Stimulated activated CD4-positive, alpha-beta T cell treated with anti-CD3 and anti-CD28 coated beads, Interleukin-2, amount 100 ng/mL, for 4 hours (primary cell): ENCODE measurements at places on chromosomes 4 and X.
A peak's percentile ranks its signal among the peaks of the same experiment; 100 is the strongest.

GRCh38 chr4:96092151-96092705, 252.3 kb downstream of the PDHA2 start:
- DNase-seq: no peak

DNA sequence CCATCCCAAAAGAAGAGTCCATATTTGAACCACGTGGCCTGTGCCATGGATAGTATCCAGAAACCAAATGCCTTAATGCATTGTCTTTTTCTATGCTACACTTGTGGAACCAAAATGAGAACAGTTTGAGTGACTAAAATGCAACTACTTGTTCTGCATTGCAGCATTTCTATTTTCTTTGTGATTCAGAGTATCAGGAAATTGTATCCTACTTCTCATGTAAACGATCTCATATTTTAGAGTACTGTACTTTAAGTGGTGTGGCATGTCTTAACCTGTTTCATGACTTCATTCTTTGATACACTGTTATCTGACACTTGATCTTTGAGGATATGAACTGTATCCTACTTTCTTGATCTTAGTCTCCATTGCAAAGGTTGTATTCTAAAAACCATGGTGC, 167.2 kb upstream of the WDR1 start:
- DNase-seq: no peak

GRCh38 chr4:184845367-184846021, 19.7 kb upstream of the ACSL1 start:
- DNase-seq: no peak

- DNase-seq: no peak
Measured at GRCh38 chr4:89245459-89245858, 62.1 kb downstream of the GPRIN3 start.

DNA sequence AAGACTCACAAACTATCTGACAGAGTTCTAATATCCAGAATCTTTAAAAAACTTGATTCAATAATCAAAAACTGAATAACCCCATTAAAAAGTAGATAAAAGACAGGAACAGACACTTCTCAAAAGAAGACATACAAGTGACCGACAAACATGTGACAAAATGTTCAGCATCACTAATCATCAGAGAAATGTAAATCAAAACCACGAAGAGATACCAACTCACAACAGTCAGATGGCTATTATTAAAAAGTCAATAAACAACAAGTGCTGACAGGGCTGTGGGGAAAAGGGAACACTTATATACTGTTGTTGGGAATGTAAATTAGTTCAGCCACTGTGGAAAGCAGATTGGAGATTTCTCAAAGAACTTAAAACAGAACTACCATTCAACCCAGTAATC, 138.1 kb upstream of the RASGEF1B start:
- DNase-seq: no peak

- DNase-seq: no peak
Measured at GRCh38 chrX:150355913-150356312, 7.2 kb upstream of the MAMLD1 start.

DNA sequence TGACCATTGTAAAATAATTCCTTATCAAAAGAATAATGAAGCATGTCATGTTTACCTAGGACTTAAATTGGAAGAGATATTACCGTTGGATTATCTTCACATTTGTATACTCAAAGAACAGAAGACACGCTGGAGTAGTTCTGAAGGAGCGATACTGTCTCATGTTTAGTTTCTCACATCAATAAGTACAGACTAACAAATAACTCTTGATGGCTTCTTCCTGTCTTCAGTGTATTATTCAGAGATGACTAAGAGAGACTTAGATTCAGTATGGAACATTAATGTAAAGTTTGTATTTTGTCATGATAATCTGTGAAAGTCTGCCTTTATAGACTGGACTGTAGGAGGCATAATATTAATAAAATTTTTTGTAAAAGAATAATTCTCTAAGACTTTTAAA, 72.7 kb downstream of the SPRY1 start:
- no peak for DNase-seq

DNA sequence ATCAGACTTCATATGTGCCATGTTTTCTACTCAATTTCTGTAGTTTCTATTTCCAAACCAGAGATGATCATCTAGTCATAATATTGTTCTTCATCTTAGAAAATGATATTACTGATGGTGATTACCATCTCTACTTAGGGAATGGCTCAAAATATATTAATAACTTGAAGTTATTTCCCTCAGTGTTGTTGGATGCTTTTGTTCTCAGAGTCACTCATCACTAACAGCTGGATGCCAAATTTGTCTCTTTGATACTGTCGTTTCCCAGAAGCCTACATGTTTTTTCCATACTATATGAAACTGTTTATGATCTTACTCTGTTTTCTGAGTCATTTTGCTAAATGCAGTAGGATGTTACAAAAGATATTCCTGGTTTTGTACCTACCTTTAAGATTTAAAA, 8.9 kb downstream of the PGAM4 start:
- DNase-seq: no peak

GRCh38 chr4:99587309-99587708, 12.7 kb downstream of the MTTP start:
- no peak for DNase-seq

DNA sequence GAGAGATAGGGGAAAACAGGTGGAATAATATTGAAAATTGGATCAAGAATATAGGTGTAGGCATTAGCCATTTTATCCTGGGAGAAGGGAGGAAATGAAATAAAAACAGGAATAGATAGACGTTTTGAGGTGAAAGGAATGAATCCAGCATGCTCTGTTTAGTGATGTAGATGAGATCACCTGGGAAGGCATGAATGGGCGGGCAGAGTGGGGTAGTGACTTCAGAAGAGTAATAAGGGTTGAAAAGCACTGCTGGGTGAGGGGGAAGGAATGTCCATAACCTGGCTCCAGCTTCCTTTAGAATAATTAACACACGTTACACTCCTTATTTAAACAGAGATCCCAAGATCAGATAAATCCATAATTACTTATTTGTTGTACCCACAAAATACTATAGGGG, 191.1 kb upstream of the ANXA3 start:
- no peak for DNase-seq

GRCh38 chr4:34148322-34148908, 2095.9 kb downstream of the ARAP2 start:
- DNase-seq: no peak

DNA sequence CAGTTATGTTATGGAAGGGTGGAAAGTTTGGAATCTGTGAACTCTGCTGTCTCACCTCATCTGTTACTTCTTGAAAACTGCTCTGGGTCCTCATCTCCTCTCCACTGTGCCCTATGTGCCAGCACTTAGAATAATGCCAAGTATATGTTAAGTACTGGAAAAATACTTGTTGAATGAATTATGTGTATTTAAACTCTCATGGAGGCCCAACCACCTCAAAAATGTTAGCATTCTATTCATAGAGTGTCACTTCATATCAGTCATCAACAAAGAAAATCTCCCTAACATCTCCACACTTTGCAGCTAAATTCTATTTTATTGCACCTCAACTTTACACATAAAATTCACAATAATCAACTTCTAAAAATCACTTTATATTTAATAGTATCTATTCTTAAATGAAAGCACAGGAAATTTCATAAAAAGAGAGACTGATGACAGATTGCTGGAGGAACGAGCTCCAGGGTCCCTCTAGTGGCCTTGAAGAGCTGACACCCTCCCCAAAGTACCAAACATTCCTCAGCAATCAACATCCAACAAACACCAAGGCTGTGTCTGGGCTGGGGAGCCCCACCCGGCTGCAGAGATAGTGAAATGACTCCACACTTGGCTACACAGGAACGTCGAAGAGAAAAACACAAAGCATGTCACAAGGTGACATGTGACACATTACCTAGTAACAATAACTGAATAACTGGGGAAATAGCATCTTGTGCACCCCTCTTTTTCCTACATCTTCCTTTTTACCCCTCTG, 45.8 kb downstream of the SLC39A8 start:
- peak; percentile 2 for DNase-seq

GRCh38 chrX:20968996-20969395, 405.2 kb upstream of the CNKSR2 start:
- no peak for DNase-seq

GRCh38 chrX:13250826-13251580, 68.8 kb downstream of the ATXN3L start:
- DNase-seq: no peak

- DNase-seq: peak; percentile 48
Measured at GRCh38 chrX:10111364-10112148, 45.2 kb upstream of the CLCN4 start.

DNA sequence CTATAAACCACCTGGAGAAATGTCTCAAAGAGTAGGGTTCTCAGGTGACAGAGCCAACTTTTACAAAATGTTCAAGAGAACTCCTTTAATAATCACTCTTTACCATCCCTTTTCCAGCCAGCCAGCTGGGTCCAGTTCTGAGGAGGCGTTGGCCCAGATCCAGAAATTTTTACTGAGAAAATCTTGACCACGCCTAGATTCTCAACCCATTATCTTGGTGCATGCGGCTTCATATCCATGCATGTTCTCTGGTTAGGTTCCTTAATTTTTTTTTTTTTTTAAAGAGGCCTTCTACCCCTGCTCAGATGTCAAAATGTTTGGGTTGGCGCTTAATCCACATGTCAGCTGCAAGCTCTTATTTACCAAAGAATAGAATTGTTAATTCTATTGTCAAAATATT, 12.0 kb upstream of the MAP7D2 start:
- no peak for DNase-seq

DNA sequence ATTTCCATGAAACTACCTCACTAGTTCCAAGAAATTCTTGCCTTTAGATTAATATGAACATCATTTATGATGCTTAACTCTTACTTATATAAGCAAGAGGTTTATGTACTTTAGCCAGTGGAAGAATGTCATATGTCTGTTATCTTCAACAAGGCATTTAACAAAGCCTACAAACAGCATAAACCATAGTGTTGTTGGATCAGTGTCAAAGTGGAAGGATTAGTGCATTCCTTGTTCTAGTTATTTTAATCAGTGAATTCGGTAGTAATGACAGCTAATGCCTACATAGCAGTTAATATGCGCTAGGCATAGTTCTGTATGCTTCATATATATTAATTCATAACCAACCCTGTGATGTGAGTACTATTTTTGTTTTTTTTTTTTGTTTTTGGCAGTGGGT, 3.1 kb downstream of the PI4K2B start:
- DNase-seq: no peak

DNA sequence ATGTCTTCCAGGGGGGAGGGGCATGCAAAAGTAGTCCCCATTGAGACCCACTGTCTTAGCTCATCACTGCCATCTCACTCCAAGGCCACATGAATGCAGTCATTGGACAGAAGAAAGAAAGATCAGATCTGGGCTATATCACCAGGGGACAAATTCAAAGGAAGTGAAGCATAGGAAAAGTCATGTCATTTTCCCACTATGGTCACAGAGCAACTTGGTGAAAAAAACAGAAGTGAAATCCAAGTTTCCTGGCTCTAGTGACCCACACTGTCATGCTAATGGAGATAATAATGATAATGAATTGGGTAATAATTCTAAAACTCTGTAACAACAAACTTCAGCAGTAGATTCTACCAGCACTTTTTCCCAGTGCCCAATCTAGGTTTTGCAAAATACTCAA, 9.9 kb downstream of the LHFPL1 start:
- no peak for DNase-seq

DNA sequence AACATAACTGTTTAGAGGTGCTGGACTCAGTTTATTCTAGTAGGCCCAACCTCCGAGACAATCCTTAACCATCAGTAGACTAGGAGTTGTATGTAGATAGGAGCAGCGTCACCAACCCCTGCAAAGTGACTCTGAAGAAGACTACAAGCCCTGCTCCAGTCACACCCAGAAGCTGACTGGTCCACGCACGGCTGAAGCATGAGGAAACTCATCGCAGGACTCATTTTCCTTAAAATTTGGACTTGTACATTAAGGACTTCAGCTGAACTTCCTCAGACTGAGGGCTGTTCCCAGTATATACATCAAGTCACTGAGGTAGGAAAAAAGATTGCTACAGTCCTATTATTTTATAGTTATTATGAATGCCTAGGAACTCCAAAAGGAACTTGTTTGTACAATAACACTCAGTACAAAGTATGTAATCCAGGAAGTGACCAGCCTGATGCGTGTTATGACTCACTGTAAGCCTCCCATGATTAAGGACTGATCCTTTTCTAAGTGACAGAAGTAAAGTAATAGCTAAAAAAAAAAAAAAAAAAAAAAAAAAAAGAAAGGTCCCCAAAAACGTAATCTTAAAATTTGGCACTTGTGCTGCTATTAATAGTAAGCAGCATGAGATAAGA, 41.6 kb upstream of the UGT2B7 start:
- no peak for DNase-seq

DNA sequence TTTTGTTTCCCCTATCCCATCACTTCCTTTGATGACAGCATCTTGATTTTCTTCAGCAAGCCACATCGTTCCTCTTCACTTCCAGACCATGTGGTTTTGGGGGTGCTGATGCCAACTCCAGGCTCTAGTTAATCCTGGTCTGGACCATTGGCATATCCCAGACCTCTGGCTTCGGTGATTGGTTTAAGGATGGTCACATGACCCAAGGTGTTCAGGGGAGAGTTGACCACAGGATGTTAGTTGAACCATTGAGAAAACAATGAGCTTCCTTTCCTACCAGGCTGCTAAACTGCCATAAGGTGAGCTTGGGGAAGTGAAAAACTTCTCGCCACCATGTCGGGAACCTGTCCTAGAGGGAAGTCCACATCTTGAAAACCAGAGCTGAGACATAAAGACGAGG, 60.9 kb upstream of the TLR3 start:
- no peak for DNase-seq

GRCh38 chr4:39542611-39543012, 15.4 kb upstream of the UGDH start:
- no peak for DNase-seq

- no peak for DNase-seq
Measured at GRCh38 chr4:186760576-186760975, 36.9 kb upstream of the FAT1 start.

GRCh38 chr4:174873931-174874330, 44.2 kb upstream of the ADAM29 start:
- no peak for DNase-seq

DNA sequence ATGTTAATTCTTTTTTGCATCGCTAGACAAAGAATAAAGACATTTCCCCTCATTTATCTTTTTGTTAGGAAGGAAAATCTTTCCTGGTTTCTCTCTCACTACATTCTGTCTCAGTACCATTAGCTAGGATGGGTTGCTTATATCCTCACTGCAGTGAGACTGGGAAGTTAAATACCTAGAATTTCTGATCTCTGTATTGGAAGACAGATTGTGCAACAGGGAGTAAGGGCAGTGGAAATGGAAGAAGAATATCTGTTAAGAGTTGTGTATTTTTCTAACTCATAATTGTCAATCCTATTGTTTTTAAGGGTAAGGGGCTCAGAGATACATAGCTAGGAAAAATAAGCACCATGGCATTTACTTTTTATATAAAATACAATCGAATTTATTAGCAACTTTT, 19.6 kb downstream of the PTPN13 start:
- no peak for DNase-seq

GRCh38 chr4:119746951-119747350, 118.3 kb upstream of the PDE5A start:
- no peak for DNase-seq

- no peak for DNase-seq
Measured at GRCh38 chr4:72405417-72405816, 163.6 kb downstream of the ADAMTS3 start.

GRCh38 chr4:142509881-142510280, 336.2 kb downstream of the INPP4B start:
- no peak for DNase-seq
